Caco-2 (cell line): ENCODE measurements at places on chromosomes 6 and 20.

DNA sequence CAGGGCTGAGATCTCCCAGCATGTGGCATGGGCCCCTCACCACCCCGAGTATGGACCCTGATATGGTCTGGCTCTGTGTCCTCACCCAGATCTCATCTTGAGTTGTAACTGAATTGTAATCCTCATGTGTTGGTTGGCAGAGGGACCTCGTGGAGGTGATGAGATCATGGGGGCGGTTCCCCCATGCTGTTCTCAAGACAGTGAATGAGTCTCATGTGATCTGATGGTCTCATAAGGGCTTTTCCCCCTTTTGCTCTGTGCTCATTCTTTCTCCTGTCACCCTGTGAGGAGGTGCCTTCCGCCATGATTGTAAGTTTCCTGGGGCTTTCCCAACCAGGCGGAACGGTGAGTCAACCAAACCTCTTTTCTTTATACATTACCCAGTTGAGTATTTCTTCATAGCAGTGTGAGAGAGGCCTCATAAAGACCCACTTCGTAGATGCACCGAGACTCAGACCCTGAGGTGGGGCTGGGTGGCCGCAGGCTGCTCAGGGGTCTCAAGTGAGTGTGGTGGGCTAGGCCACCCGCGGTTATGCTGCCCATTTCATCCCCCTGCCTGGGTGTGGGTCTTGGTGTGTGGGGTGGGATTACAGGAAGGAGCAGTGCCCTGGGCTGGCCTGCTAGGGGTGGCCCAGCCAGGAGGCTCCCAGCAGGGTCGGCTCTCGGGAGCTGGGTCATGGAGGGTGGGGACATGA, 26.2 kb upstream of the GATA5 start:
- DNase-seq = no peak

DNA sequence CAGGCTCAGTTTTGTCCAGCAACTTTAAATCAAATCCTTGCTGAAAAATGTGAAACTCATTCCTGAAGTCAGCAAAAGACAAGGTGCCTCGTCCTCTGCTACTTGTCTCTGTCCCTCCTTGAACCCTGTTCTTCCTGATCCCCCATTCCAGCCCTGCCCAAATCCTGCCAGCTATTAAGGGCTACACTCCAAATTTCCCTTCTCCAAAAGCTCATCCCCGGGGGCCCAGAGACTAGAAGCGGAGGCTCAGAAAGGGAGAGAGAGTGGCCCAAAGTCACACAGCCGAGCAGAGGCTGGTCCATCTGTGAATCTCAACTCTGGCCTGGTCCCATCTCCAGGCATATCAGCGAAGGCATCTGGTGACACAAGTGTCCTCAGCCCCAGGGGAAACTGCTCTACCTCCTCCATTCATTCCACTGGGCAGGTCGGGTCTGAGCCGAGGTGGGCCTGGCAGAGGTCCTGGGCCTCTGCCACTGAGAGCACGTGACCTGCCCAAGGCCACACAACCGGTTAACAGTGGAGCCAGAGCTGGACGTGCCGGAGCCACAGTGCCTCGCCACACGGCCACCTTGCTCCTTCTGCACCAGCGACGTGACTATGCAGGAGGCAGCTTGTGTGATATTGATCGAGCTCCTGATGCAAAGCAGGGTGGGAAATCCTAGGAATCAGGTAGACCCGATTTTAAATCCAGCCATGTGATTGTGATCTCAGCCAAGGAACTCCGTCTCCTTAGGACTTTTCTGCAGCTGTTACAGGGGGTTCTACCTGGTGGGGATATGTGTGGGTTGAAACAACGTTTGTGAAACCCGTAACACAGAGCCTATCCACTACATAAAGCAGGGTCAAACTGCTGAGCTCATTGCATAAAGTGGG, 28.6 kb downstream of the NOL4L start:
- DNase-seq = no peak

DNA sequence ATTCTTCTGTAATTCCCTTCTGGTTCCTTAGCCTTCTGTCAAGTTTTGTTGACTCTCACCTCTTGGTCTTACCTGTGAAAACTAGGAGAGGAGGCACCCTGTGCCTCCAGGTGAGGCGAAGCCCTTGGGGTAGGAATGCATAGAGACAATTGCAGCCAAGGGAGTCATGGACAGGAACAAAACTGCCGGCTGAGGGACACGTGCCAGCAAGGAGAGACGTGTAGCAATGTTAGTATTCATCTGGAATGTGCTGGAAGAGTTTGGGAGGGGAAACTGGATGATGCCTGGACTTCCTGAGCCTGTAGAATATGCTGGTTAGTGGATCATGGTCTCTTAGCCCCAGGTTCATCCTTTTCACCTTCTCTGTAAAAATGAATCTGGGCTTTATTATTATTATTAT, 3.9 kb upstream of the TIAM2 start:
- no peak for DNase-seq

GRCh38 chr6:2110504-2110903, 134.9 kb downstream of the GMDS start:
- DNase-seq = no peak

- DNase-seq = no peak
Measured at GRCh38 chr6:110520992-110521543, 44.7 kb upstream of the SLC22A16 start.

- DNase-seq = no peak
Measured at GRCh38 chr6:12522347-12522746, 194.2 kb upstream of the PHACTR1 start.

DNA sequence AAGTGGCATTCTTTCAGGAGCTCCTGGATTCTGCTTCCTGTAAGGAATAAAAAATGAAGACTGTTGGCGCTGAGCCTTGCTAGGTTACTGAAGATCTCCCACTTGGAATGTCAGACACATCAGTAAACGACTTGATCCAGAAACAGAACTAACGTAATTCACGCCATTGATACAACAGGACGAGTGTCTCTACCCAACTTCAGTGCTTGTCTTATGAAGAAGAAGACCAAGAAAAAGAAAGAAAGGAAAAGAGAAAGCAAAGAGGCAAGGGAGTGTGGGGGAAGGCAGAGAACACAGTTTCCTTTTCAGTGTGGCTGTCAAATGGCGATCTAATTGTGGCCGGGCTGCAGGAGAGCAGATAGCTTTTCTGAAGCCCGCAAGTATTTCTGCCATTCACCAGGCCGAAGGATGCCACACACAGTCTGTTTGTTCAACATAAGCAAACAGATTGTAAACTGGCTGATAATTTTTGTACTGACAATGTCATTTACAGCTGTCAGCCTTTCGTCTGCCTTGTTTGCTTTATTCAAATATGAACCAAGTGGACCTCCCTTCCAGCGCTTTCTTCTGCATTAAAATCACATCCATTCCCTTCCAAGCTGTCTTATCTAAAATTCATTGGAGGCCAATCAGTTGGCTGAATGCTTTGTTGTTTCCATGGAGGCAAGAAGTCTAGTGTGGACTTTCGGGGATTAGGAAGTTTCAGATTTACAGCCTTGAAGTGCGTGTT, 180.6 kb downstream of the FOXA2 start:
- peak; percentile 53 for DNase-seq

- DNase-seq = no peak
Measured at GRCh38 chr6:5764401-5764955, 242.2 kb downstream of the NRN1 start.

GRCh38 chr20:43988451-43988850, 73.8 kb downstream of the TOX2 start:
- no peak for DNase-seq
